ENCODE measurements at places on chromosomes 1 and 21. TPM values are rescaled to one million over a fixed set of nuclear protein-coding genes. Genes with fewer than 3 reads are reported as not detected.

- no peak for DNase-seq
These were observed 185.2 kb downstream of the VPS13D start for GRCh38 chr1:12415038-12415466.

GRCh38 chr1:27856561-27857343 is 15.6 kb upstream of the THEMIS2 start:
- DNase-seq, result no peak

BSND gene
- not detected for polyA plus RNA-seq

DNA sequence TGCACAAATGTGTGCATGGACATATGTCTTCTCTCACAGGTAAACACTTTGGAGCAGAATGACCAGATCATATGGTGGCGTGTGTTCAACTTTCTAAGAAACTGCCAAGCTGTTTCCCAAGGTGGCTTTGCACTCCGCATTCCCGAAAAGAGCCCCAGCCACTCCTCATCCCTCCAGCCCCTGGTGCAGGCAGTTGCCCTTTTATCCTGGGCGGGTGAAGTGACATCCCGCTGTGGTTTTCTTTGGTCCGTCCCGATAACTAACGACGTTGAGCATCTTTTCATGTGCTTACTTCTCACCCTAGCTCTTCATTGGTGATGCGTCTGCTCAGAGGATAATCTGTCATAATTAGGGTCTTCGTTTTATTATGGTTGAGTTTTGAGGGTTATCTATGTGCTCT is 612.5 kb downstream of the MATN1 start:
- no peak for DNase-seq

- DNase-seq, result no peak
These were observed 17.6 kb upstream of the RPRD2 start for GRCh38 chr1:150346316-150346715.

TLR5 gene
- polyA plus RNA-seq, result not detected

DNA sequence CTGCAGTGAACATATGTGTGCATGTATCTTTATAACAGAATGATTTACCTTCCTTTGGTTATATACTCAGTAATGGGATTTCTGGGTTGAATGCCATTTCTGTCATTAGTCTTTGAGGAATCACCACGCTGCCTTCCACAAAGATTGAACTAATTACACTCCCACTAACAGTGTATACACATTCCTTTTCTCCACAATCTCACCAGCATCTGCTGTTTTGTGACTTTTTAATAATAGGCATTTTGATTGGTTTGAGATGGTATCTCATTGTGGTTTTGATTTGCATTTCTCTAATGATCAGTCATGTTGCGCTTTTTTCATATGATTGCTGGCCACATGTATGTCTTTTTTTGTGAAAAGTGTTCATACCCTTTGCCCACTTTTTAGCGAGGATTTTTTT is 680.5 kb downstream of the PTPRC start:
- no peak for DNase-seq

DNA sequence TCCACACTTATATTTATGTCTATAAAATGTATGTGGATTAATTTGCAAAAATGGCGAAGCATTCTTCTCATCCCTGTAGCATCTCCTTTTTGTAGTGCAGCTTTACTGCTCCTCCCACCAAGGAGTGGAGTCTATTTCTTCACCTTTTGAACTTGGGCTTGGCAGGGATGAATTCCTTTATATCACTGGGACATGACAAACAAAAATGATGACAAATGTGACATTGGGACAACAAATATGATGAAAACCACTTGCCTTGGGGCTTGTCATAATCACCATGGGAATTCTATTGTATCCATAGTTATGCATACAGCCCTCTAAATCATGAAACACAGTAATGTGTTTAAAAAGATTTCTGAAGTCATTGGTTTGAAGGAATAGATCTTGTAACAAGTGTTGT is 155.0 kb downstream of the TNFSF18 start:
- no peak for DNase-seq
